ELR (cell line): ENCODE measurements at places on chromosomes 7 and 10.

- DNase-seq, result no peak
These were observed 201.5 kb upstream of the GPR26 start for GRCh38 chr10:123464430-123465323.

GRCh38 chr10:78843495-78843894 is 225.3 kb upstream of the ZMIZ1 start:
- no peak for DNase-seq

DNA sequence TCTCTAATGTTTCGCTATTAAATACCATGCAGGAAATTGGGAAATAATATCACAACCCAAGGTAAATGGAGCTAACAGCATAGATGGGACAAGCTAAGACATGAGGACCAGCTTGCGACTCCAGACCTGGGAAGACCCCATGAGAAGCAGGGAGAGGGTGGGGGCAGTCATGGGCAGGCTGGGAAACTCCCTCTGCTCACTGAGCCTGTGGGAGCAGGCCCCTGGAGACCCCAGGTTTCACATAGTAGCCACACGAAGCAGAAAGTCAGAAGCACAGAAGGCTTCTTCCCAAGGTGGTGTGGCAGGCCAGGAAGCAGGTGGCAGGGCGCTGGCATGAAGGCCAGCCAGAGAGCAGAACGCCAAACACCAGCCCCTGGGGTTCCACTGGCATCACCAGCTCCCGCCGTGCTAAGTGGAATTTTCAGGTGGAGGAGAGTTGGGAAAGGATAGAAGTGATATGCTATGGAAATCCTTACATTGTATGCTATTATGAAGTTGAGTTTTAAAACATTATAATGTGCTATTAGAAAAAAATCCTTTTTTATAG is 99.9 kb upstream of the RNF32 start:
- DNase-seq, result no peak

- no peak for DNase-seq
These were observed 60.4 kb downstream of the CSGALNACT2 start for GRCh38 chr10:43198682-43199005.

DNA sequence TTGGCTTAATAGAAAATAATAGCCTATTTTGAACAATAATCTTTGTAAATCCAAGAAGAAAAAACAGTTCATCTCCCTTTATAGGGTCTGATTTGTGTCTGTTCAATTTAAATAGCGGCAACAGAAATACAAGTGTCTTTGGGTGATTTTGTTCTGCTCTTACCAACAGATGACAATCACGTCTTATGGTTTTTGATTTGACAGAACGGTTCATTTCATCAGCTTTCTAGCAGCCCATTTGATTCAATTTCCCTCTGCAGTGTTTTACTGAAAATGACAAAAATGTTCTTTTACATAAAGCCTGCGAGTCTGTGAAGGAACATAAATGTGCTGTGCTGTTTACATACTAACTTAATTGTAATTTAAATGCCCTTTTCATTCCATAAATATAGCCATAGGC is 180.5 kb downstream of the MGMT start:
- no peak for DNase-seq

DNA sequence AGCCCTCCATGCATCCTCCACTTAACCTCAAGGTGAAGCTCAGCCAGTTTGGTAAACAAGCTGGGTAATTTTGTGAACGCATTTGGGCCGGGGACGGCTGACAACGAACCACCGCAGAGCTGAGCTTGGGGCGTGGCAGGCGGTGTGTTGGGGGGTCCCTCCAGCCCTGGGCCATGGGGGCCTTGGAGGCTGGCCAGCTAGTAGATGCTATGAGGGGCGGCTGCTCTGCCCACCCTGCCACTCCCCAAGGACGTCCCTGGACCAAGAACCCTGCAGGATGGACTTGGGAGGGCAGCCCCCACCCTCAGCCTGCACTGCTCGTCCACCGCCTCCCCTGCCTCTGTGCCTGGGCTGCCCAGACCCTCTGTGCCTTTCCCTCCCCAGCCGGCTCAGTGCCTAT is 12.0 kb upstream of the SCART1 start:
- no peak for DNase-seq

DNA sequence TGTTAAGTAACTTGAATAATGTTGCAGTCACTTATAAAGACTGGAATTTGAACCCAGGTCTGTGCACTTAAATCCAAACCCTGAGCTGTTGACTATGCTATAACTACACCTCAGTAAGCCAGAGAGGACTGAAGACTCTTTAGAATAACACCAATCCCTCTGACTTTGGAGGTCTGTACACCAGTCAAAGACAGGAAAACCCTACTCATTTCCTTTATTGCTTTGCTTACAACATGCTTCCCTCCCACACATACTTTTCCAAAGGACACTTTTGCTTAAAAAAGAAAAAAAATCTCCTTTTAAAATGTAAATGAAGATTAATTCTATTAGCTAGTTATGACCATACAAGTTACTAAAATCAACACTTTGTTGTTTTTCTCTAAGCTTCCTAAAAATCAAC is 184.7 kb upstream of the KCTD7 start:
- DNase-seq, result peak; percentile 2

GRCh38 chr10:3036155-3037021 is 31.0 kb upstream of the PFKP start:
- no peak for DNase-seq

DNA sequence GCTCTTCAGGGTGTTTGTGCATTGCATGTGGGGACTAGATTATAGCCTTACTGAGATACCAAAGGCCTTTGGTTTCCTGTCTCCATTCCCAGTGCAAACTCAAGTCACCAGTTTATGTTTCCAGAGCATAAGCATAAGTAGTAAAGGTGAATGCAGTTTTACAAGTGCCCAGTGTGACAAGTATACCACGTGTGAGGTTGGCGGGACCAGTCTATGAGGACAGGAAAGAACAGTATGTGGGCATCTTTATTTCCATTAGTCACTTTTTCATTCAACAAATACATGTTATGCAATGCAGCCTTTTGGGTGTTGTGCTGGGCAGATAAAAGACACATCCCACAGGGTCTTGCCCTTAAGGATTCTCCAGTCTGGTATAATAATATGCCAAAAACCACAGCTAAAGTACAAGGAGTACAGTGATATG is 146.5 kb downstream of the ARID5B start:
- DNase-seq, result peak; percentile 42

- DNase-seq, result no peak
These were observed 2.0 kb downstream of the ELN start for GRCh38 chr7:74029991-74030415.

- peak; percentile 30 for DNase-seq
These were observed 217.7 kb upstream of the FZD1 start for GRCh38 chr7:91046322-91047089.

- DNase-seq, result no peak
These were observed 54.4 kb upstream of the CCDC6 start for GRCh38 chr10:59960751-59961150.

DNA sequence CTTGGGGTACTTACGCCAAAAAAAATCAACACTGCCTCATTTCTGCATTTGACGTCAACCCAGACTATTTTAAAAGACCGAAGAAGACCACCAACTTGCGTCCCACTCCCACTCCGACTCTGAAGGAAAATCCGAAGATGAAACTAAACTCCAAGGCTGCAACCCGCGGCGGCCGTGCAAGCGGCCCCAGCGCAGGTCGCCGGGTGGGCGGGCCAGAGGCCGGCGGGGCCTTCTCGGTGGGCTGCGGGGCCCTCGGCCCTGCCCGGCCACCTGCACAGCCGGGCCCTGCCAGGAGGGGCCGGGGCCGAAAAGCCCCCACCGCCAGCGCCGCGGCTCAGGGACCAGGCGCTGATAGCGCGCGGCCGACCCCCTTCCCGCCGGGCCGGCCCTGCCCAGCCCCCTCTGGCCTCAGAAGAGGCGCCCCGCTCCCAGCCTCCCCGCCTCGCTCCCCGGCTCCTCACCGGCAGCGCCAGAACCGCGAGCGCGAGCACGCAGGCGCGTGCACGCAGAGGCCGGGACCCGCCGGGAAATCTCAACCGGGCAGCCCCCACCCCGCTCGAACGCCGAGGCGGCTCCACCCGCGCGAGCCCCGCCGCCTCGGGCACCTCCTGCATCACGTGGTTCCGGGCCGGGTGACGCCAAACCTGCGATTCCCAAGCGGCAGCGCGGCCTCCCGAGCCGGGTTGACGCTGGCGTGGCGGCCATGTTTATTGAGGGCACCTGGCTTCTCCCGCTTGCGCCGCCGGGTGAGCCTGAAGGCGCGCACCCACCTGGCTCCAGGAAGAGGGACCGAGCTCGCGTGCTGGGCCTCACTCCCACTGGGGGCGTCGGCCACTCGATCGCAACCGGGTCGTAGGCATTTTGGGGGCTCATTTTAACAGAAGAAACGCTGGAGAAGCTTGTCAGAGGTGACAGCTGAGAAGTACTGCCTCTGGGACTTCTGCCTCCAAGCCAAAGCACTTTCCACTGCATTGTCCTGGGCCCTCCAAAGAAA is at the start of gene C7orf25:
Gene C7orf25, minus strand, starts transcription at position 617 of the 994 bp plus-strand sequence. CDS start 1,170 bp downstream, outside the sequence.
- peak; percentile 96 for DNase-seq

- peak; percentile 74 for DNase-seq
These were observed 107.9 kb upstream of the PPIF start for GRCh38 chr10:79239275-79239779.

- DNase-seq, result no peak
These were observed 991.7 kb upstream of the KCND2 start for GRCh38 chr7:119281181-119281846.

GRCh38 chr10:61692447-61693010 is 29.8 kb downstream of the CABCOCO1 start:
- DNase-seq, result no peak

- DNase-seq, result no peak
These were observed 20.5 kb upstream of the DNAJB12 start for GRCh38 chr10:72375173-72375572.

- DNase-seq, result no peak
These were observed 141.3 kb downstream of the GNAT3 start for GRCh38 chr7:80370587-80370986.
